H1 (cell line): ENCODE measurements at places on chromosomes 5 and 9. TPM values are rescaled to one million over a fixed set of nuclear protein-coding genes. Genes with fewer than 3 reads are reported as not detected.

CKMT2 gene
- 1.2 and 2.4 TPM in 2 replicates for total RNA-seq

DNA sequence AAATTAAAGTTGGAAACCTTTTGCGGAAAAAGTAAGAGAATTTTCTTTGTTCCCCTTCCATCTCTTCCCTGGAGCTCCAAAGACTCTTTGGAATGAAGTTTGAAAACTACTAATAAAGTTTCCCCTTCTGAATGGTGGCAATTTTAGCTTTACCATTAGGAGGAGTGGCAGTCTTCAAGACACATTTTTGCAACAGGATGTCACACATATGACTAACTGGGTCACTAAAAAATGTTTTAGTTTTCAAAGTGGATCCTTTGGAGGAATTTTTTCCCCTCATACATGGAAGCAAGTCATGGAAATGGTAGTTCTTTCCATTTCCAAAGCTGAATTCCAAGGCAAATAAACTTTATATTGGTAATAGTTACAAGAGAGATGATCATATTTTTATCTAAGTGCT, 15.6 kb downstream of the FBXO4 start:
- DNase-seq = no peak

DNA sequence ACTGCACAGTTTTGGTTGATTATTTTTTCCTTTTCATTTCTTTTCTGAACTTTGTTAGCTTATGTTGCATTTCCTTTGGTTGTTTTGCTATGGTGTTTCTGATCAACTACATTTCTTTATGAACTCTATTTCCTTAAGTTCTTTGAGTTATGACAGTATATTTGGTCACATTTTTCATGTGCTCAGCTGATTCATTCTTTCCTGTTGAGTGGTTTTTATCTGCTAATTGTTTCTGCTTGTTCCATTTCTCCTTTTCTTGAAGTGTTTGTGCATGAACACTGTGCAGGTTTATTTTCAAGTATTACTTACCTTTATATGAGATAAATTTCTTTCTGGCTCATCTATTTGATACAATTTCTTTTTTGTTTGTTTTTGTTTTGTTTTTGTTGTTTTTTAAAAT, 50.9 kb upstream of the MACIR start:
- DNase-seq = no peak

DNA sequence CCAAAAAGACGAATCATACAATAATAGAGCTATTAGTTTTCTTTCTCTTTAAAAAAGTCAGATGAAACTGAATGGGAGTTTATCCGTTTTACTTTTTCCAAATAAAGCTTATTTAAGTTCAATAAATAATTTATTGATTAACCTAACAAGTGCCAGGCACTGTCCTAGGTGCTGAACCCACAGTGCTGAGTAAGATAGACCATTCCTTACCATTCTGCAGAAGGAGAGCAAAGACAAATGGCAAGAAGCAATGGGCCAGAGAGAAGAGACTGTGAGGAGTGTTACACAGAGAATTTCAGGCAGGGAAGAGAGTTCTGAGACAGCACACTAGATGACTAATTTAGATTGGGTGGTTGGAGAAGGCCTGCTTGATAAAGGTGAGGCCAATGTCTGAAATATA, 127.2 kb downstream of the AUH start:
- DNase-seq = no peak

GRCh38 chr5:33516421-33516820, 75.7 kb downstream of the TARS1 start:
- no peak for DNase-seq

DNA sequence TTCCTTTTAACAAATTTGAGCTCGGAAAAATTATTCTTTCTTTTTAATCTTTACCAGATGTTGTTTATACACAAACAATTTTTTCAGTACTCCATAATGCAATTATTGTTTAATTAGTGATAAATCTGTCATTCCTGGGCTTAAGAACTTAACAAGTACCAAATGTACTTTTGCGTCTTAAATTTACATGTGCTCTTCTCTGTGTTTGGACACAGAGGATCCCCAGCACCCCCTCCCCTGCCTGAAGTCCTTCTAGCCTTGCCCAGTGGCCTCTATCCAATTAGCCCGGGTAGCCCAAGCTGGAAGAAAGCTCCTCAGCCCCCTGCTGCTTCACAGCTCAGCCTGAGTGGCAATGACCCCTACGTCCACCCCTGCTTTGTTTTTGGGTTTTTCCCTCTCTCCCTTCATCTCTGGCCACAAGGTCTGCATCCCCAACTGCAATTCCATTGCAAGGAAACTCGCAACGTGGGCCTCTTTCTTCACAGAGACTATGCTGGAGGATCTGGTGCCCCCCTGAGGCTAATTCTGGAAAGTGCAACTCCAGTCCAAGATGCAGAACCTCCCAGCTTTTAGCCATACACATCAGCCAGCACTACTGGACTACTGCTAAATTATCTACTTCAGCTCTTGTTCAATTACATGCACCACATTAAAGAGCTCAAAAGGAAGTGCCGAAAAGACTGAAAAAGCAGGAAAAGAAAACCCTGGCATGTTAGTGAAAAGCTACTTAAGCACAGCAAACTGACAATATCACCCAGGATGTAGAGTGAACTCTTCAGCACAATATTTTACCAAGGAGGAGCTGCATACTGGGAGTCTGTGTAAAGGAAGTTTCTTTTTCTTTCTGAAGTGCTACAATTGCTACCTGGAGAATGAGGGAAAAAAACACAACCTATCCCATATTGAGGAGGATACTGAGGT, 186.2 kb downstream of the FANCC start:
- no peak for DNase-seq
